ENCODE measurements at places on chromosomes 4 and X.

DNA sequence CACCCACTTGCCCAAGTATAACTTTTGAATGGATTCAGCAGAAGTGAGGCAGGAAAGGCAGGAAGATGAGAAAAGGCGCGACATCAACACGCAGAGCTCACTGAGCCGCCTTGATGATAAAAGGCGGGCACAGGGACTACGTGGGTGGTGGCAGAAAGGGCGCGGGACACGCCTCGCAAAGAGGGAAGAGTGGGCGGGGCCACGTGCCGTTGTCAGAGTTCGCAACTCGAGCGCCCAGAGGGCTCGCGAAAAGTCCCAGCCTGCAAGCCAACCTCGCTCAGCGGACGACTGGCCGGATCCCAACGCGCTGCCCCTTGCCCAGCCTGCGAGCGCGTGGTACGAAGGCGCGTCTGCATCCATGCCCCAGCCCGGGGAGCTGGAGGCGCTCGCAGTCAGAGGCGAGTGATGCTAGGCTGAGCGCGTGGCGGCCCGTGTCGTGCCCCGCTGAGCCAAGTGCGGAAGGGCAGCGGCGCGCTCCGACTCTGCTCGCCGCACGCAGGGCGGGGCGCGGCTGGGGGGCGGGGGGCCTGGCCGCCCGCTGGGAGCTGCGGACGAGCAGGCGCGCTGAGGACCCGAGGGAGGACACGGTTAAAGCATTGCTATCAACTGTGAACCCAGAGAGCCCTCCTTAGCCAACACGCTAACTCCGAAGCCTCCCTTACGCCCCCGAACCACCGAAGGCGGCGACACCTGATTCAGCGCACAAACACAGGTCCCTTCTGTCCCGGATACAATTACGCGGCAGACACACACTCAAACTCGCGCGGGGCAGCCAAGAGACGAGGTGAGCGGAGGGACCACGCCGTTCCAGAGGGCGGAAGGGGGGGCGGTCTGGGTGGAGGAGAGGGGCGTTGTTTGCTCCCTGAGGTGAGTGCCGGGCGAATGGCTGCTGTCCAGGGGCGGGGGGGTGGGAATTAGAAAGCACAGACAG is at the start of gene UGT8:
Gene UGT8, plus strand, starts transcription at position 617 of the 931 bp plus-strand sequence. CDS start 24,074 bp downstream, outside the sequence.
- DNase-seq = peak; percentile 48

GRCh38 chr4:96183611-96184010 is 343.7 kb downstream of the PDHA2 start:
- DNase-seq = no peak

DNA sequence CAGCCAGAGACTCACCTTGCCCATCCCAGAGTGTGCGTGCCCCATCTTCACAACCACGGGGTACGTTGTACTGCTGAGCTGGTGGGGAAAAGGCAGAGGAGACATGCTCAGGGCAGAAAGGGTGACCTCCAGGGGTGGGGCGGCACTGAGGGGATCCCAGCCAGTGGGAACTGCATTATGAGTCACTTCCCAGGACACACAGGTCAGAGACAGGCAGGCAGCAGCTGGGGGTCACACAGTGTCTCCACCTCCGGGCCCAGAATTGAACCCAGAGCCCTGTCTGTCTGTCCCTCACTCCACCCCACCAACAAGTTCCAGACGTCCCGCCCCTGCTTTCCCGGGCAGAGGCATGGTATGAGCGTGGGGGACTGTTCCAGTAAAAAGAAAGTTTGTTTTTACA is 4.8 kb upstream of the TIMP1 start:
- DNase-seq = no peak

DNA sequence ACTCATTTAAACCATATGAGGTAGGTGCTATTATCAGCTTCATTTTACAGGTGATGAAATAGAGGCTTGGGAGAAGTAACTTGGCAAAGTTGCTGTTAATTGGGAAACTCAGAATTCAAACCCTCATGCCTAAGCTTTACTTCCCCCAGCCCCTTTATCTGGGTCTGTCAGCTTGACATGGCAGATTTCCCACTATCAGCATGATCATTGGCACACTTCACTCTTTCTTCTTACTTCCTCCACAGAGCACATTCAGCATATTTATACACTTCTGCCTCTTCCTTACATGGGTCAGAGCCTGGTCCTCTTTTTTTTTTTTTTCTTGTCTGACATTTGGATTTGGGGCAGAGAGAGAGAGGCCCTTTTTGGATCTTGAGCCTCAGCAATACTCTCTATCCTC is 56.5 kb upstream of the ARX start:
- DNase-seq = no peak

DNA sequence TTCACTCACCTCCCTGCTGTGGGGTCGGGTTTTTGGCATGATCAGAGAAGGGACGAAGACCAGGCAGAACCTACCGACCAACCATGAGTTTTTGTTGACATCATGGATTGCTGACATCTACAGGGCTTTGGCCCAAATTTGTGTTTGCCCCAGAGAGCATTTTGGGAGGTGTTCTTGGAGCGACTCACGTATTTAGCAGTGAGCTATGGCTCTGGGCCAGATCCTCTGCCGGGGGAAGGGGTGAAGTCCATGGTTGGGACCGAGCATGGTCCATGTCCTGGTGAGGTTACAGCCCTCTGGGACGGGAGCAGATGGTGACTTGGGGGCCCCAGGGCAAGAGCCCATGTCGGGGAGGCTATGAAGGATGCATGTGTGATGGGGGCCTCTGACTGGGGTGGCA is 17.4 kb downstream of the SORCS2 start:
- DNase-seq = no peak

- DNase-seq = no peak
Measured at GRCh38 chrX:43949669-43950068, 23.5 kb downstream of the NDP start.

DNA sequence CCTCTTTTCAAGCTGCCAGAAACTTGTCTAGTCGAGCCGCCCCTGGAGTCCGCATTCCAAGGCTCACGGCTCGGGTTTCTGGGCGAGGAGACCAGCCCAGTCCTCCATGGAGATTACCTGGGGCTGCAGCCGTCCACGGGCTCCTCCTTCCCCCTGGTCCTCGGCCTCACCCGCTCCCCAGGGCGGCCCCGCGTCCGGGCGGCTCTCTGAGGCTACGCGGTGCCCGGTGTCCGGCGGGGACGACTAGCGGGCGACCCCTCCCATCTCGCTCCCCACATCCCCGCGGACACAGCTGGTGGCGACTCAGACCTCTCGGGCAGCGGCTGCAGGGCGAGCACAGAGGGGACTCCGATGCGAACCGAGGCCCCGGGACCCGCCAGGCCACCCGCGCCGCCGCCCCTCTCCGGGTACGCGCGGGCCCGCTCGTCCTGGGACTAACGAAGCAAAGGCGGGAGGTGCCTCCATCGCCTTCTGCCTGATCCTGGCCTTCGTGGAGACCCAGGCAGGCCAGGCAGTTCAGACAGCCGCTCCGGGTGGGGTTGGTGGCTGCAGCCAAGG is 159.4 kb downstream of the TRAM1L1 start:
- DNase-seq = no peak

- DNase-seq = no peak
Measured at GRCh38 chrX:104137496-104137895, 19.3 kb downstream of the SLC25A53 start.

GRCh38 chr4:117249333-117249732 is 164.0 kb upstream of the TRAM1L1 start:
- DNase-seq = no peak

Data from stimulated activated CD4-positive, alpha-beta T cell treated with anti-CD3 and anti-CD28 coated beads, Interleukin-1b, Interleukin-23, amount 100 ng/mL, for 24 hours (primary cell).